Activated T-cell treated with anti-CD3 and anti-CD28 coated beads, Interleukin-2, amount 50 U/mL, for 4 hours (primary cell): ENCODE measurements at places on chromosomes 5 and 9. TPM values are rescaled to one million over a fixed set of nuclear protein-coding genes. Genes with fewer than 3 reads are reported as not detected.

DNA sequence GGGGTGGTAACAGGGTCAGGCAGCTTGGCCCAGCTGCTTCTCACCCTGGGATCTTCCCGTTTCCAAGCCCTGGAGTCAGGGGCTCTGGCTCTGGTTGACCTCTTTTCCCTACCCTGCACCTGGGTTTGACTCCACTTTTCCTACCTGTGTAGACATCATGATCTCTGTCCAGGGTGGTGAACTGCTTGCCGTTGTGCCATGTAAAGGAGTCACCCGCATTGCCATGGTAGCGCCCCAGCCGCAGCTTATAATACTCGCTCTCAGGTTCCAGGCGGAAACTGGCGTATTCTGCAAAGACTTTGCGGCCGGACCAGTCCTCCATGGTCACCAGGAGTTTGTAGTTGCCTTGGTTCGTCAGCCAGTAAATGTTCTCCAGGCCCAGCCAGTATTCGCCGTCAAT is 30.9 kb downstream of the ANGPTL2 start:
- DNase-seq: no peak

GRCh38 chr5:178625679-178626483 is 969 bp downstream of the CLK4 start:
- no peak for DNase-seq

DNA sequence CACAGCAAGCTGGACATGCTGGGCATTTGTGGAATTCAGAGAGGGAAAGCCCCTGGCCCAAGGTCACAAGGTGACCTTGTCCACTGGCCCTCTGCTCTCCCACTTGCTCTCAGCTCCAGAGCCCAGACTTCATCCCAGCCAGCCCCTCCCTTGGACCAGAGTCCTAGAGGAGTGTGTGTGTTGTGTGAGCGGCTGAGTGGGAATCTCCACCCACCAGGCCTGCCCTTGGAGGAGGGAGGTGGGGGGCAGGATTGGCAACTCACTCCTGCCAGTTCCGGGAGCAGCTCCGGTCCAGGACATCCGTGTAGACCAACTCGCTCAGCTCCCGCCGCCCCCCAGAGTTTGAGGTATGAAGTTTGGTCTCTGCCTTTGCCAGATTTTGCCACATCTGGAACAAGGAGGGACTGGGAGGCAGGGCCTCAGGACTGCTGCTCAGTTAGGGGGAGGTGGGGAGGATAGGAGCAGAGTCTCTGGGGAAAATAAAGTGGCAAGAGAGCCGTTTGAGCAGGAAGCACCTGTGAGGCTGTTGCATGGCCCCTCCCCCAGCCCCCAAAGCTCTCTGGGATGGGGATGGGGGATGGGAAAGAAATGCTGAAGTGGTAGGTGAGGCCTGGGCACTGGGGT is 1.4 kb downstream of the MZB1 start:
- DNase-seq: no peak

DNA sequence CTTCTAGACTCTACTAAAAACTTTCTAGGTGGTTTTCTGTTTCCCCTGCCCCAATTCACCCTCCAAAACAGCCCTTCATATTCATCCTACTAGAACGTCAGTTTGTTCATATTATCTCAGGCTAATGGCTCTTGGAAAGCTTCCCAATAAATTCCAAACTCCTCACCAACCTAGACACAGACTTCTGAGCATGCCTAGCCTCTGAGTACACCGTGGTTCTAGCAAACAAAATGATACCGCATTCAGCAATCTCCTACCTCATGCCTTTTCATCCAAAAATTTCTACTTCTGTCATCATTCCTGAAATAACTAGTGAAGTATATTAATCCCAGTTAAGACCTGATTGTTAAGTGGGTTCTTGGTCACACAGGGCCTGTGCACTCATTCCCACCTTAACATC is 46.5 kb upstream of the NR5A1 start:
- no peak for DNase-seq

DNA sequence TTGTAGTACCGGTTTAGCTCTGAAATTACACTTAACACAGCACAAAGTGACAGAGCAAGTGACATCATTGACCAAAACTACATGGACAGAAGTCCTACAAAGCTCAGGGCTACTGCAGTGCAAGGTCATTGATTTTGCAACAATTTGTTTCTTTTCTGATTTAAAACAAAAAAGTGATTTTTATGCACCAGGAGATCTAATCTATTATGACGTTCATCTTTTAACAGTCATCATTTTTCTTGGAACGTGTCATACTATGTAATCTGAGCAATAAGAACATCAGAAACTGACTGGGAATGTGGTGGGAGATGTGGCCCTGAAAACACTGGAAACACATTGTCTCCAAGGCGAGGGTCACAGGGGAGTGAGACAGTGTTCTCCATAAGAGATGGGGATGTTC is 17.4 kb upstream of the ZFAND5 start:
- DNase-seq: no peak

DNA sequence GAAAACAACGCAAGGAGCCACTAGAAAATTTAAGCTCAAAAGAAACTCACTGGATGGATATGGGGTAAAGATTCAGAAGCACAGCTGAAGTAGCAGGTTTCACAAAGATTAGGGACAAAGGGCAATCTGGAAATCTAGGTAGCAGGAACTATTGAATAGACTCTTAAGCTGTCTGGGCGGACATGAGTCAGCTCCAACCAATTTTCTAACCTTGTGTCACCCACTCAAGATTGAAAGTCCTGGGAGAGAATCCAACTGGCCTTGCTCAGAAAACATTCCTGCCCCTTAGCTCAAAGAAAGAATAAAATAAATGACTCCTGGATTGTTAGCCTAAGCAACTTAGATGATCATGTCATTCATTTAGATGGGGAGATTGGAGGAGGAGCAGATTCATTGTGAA is 69.2 kb downstream of the STK32A start:
- no peak for DNase-seq

- no peak for DNase-seq
Measured at GRCh38 chr9:2213830-2214468, 198.8 kb downstream of the SMARCA2 start.

DNA sequence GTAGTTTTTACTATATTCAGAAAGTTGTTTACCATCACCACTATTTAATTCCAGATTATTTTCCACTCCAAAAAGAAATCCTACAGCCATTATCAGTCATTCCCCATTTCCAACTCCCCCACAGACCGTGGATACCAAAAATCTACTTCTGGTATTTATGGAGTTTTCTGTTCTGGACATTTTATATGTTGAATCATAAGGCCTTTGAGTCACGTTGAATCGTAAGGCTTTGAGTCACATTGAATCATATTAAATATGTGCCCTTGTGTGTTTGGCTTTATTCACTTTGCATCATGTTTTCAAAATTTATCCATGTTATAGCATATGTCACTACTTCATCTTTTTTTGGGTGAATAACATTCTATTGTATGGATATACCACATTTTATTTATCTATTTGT is 454.1 kb upstream of the NUDT12 start:
- no peak for DNase-seq

DNA sequence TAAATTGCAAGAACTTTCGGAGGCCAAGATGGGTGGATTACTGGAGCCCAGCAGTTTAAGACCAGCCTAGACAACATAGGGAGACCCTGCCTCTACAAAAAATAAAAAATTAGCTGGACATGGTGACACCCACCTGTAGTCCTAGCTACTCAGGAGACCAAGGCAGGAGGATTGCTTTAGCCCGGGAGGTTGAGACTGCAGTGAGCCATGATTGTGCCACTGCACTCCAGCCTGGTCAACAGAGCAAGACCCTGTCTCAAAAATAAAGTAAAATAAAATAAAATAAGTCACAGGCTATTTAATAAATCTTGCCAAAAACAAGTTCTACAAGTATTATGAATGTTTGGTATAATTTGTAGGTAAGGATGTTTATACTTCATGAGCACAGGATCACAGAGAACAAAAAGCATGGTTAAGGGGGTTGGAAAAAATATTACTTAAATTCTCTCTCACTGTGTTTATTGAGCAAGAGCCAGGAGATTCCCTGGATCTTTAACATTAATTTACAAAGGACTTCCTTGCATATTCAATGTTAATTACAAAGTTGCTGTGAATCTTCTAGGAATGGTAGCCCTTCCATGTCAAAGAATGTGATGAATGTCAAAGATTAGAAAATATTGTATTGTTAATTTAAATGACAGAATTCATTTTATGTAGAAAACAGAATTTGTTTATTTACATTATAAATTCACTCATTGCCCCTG is 164.0 kb downstream of the RFX3 start:
- no peak for DNase-seq

DNA sequence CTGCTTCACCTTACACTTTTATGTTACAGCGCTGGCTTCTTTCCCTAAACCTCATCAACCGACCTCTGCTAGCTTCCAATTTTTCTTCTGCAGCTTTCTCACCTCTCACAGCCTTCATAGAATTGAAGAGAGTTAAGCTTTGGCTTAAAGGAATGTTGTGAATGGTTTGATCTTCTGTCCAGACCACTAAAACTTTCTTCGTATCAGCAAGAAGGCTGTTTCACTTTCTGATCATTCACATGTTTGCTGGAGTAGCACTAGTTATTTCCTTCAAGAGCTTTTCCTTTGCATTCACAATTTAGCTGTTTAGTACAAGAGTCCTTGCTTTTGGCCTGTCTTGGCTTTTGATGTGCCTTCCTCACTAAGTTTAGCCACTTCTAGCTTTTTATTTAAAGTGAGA is 49.5 kb downstream of the NR3C1 start:
- DNase-seq: no peak

Gene ALDOB
- total RNA-seq: 0.89 TPM

Gene MYOT
- total RNA-seq: not detected
